ENCODE measurements at places on chromosomes 12 and 14.

DNA sequence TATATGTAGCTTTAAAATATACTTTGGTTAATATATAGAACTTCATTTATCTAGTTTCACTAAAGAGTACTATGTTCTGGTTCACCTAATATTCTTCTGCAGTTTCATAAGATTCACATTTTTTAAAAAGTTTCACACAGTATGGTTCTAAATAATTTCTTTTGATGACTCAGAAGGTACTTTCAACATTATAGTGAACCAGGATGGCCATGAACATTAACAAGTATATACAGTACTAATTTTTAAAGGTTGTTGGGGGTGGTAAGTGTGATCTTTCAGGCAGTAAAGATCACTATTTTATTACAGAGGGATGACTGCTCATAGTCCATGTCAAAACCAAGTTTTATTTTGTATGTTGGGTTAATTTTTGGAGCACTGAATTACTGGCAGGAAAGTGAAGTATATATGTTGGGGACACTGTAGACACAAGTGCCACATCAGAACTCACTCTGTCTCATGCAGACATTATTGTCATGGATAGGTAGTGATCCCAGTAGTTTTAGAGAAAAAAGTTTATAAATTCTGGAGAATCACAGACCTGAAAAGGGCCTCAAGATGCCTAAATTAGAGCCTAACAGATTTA lies 60.0 kb downstream of the DCAF5 start:
- no peak for DNase-seq

DNA sequence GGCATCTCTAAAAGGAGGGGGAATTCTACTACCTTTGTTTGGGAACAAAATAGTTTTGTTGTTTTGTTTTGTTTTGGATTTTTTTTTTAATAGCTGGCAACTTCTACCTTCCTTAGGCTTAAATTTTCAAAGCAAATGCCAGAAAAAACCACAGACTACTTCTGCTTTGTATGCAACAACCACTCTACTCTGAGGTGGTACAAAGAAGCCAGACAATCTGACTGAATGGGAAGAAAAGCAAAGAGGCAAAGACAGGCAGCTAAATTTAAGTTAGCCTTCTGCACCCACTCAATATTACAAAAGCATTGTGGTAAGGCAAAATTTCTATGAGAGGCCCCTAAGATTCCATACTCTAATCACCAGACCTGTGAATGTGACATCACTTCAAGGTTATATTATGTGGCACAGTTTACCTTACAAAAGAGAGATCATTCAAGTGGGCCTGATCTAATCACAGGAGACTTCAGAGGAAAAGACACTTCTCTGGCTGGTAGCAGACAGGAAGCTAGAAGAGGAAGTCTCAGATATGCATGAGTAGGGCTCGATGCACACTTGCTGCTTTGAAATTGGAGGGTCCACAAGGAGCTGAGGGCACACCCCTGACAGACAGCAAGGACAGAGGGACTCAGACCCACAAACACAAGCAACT lies 566.6 kb downstream of the RPS29 start:
- DNase-seq: no peak

DNA sequence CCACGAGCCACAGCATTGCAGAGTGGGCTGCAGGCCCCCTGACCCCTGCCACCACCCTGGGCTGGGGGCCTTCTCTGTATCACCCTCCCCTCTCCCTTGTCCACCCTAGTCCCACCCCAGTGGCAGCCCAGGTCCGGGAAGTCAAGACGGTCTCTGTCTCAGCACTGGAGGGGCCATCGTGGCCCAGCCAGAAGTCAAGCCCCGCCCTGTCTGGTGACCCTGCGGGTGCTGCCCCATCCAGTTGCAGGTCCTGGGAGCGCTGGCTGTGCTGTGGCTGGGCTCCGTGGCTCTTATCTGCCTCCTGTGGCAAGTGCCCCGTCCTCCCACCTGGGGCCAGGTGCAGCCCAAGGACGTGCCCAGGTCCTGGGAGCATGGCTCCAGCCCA lies 2.7 kb downstream of the PLD4 start:
- DNase-seq: no peak

- DNase-seq: no peak
Measured at GRCh38 chr14:23600806-23601205, 22.2 kb upstream of the JPH4 start.
